ENCODE measurements at places on chromosomes 4 and X.

DNA sequence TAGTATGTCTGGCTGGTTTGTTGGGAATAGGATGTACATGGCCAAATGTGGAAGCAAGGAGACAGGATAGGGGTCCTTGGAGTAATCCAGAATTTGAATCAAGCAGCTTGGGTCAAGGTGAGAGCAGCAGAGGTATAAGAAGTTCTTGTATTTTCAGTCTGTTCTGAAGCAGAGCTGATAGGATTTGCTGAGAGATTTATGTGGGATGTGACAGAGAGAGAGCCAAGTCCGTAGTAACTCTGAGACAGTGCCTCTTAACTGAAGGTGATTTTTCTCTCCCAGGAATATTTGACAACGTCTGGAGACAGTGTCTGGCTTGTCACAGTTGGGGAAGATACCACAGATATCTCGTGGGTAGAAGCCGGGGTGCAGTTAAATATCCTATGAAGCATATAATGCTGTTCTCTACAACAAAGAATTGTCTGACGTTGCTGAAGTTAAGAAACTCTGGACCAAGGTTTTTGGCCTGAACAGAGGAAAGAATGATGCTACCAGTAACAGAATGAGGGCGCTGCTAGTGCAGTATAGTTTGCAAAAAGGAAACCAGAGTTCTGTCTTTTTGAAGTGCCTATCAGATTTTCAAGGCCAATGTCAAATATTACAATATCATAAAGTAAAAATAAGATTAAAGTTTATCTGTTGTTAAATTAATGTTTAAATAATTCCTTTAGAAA lies 184.0 kb downstream of the ARHGAP24 start:
- DNase-seq, result no peak

DNA sequence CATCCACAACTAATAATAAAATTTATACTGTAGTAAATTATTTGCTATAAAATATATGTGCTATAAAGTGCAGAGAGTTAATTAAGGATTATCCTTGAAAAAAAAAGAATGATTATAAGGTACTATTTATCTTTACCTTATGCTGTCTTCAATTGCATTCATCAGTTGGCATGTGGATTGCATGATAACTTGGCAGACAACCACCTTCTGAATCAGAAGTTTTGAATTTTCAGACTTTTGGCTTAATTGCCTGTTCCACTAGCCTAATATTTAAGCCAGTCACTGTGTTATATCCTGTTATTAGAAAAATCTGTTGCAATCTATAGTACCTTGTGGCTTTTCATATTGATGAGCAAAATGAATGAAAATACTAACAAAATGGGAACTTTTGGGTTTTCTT lies 1040.3 kb upstream of the PCDH10 start:
- DNase-seq, result no peak

- no peak for DNase-seq
Observed at GRCh38 chr4:77917601-77918000, 55.0 kb downstream of the MRPL1 start.

GRCh38 chr4:137705171-137705783 lies 173.0 kb upstream of the PCDH18 start:
- DNase-seq, result no peak

- DNase-seq, result no peak
Observed at GRCh38 chr4:163610648-163611047, 116.2 kb downstream of the TMA16 start.

GRCh38 chr4:6908432-6909112 lies 1.1 kb upstream of the TBC1D14 start:
- no peak for DNase-seq

DNA sequence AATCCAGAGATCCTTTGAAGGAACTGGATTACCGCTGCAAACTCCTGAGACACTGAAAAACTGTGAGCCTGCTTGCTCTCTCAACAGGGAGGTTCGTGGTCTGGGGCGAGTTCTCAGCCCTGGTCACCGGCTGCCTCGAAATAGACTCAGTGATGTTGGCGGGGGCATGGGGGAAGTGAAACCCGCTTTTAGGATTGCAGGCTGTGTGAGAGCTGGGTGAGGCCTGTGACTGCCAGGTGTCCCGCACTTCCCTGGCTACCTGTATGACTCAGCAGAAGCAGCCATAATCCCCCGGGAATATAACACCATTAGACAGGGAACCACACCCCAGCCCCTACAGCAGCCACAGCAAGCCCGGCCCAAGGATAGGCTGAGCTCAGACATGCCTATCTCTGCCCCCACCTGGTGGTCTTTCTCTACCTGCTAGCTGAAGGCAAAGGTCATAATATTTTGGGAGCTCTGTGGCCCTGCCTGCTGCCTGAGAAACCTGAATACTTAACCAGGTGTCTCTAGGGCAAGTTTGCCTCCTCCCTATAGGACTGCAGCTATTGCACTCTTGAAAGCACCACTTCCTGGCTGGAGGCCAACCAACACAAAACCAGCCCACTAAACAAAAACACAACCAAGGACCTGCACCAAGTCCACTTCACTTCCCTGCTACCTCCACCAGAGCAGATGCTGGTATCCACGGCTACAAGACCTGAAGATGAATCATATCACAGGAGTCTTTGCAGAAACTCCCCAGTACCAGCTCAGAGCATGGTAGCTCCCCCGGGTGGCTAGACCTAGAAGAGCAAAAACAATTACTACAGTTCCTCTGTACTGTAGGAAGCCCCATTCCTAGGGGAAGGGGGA lies 202.0 kb downstream of the RRAGB start:
- DNase-seq, result no peak

DNA sequence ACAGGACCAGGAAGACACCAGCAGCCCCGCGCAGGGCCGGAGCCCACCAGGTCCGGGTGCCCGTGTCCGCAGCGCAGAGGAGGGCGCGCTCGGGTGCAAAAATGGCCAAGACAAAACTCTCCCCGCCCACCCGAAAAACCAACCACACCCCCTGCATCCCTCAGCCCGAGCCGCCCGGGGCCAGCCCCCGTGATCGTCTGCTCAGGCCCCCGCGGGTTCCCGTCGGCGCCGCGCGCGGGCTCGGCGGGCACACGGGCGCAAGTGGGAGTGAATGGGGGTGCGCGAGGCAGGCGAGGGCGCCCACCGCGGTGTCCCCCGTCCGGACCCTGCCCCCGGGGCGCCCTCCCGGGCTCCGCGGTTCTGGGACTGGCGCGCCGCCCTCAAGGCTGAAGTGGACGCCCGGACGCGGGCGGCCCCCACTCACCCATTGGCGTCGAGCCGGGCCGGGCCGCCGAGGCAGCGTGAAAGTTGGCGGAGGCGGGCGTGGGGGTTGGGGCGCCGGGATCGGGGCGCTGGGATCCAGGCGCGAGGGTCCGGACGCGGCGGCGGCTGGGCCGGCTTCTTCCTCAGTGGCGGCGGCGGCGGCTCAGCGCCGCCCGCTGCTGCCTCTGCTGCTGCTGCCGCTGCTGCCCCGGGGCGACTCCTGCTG lies 393 bp downstream of the SH3KBP1 start:
- DNase-seq, result no peak

DNA sequence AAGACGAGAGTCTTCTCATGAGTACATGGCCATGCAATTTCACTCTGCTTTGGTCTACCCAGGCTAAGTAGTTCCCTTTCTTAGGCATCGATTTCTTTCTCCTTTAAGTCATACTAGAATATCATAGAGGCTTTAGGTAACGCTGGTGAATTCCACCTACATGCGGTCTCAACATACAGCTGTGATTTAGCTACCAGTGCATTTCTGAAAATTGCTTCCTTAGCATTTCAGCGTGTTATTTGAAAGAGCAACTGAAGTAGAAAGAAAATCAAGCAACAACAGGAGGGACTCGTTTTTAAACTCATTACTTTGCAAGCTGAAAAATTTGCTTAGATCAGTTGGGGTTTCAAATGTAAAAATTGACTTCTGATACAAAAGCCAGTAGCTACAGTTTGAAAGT lies 48.1 kb upstream of the RASGEF1B start:
- DNase-seq, result no peak

DNA sequence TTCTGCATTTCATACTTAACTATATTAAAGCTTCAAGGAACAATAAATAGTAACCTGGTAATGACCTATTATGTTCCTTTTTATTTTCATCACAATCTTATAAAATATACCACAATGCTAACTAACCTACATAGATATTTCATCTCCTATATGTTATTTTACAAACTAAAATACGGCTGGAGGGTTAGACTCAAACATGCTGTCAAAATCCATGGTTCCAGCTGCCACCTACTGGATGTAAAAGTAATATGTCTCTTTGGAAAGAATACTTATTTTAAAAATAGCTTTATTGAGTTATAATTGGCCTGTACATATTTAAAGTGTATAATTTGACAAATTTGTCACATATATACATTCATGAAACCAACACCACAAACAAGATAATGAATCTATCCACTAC lies 15.0 kb downstream of the RGN start:
- DNase-seq, result no peak

- no peak for DNase-seq
Observed at GRCh38 chr4:155787113-155787710, 28.4 kb downstream of the GUCY1B1 start.

DNA sequence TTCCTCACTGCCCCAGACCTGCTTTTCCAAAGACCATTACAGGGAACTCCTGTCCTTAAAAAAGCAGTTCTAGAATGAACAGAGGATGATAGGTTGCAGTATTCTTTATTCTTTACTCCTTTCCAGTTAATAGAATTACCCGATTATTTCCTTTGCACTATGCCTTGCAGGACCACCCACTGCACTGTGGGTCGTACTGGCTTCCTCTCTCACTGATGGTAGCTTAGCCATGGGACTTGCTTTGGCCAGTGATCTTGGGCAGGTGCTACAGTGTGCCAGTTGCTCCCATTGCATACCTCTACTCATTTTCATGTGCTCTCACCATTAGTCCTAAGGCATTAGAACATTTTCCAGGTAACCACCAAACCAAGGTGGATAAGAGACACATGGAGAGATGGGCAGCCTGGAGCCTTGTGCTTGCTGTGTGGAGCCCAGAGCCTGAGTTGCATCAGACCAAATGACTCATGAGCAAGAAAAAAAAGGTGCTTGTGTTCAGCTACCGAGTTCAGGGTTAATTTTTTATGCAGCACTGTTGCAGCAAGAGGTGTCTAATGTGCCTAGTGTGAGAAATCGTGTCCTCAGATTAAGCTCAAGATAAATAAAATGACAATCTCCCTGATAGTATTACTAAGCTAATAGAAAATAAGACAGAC lies 7.6 kb upstream of the UNC5C start:
- no peak for DNase-seq

- DNase-seq, result no peak
Observed at GRCh38 chr4:47478804-47479203, 6.3 kb upstream of the ATP10D start.

DNA sequence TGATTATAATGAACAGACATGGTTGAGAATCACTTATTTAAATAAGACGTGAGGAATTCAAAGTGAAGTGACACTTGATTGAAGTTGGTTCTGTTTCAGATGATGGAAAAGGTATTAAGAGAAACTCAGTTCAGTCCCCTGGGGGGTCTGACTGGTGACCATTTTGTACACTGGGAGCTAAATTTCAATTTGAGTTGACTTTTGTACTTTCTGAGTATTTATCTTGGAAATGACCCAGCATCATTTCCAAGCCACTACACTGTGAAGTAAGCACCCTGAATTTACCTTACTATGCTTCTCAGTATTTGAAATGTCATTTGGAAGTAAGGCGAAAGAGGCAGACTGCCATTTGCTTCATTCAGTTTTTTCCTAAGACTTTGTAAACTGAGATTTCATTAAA lies 73.4 kb downstream of the CNOT6L start:
- no peak for DNase-seq

- DNase-seq, result no peak
Observed at GRCh38 chr4:73533515-73534422, 52.2 kb downstream of the AFM start.

DNA sequence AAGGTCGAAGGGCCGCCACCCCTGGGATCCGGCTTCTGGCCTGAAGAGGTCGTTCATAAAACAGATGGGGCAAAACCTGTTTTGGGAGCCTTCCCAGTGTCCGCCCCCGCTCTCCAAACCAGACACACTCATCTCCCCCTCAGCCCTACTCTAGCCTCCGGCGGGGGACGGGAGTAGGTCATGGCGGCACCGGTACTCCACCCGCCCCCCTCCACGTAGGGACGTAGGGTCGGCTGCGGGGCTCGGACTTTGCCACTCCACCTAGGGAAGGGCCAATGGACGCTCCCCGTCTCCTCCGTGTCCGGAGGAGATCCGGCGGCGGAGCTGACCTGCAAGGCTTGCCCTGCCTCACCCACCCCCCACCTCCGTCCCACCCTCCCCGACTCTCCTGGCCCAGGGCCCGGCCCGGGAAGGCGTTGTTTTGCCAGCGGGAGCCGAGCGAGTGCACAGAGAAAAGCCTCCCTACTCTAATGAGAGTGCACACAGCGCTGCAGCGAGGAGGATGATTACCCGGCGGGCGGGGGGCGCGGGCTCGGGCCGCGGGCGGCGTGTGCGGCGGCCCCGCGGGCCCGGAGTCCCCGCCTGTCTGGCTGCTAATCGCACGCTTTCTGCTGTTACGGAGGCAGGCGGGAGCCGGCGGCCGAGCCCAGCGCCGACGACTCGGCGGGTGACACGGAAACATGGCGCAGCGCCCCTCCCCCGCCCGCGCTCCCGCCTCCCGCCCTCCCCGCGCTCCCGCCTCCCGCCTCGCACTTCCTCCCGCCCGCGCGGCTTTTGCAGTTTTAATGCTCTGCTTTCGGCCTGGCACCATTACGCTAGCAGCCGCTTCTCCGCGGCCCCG lies 8.3 kb upstream of the BCOR start:
- DNase-seq, result peak; percentile 52

DNA sequence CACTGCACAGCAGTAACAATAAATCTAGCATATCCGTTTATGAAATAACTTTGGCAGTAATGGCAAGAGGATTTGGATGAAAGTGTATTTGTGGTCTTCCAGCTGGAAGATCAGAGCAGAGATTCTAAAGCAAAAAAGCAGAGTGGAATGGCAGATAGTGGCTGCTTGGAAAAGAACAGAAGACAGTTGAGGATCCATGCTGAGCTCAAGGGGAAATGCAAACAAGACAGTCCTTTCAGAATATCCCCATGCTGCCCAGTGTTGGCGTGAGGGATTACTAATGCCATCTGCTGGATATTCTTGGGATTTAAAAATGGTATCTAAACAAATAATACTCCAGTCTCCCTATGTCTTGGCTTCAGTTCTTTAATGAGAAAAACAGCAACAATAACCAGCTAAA lies 629.1 kb upstream of the ATOH1 start:
- no peak for DNase-seq

DNA sequence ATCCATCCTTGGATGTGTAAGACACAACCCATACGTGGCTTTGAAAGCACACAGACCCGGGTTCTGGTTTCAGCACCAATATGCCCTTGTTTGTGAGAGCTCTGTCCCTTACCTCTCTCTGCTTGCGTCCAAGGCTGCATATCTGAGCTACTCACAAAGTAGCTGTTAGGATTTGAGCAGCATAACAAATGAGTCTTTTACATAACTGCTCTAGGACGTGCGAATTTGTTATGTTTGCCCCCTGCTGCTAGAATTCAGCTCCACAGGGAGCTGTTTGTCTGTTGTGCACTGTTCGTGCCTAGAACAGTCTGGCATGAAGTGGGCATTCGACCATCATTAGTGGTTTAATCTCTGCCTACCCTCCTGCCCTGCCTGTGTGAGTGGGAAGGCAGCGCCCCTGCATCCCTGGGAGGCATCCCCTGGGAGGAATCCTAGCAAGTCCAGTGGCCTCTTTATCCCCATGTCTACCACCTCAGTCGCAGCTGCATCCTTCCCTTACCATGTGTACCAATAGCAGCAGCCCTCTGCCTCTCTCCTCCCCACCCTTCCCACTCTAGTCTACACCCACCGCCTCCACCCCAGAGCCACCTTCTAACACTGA lies 42.1 kb downstream of the SLC2A9 start:
- no peak for DNase-seq
